ENCODE measurements at places on chromosomes 1 and 21.

DNA sequence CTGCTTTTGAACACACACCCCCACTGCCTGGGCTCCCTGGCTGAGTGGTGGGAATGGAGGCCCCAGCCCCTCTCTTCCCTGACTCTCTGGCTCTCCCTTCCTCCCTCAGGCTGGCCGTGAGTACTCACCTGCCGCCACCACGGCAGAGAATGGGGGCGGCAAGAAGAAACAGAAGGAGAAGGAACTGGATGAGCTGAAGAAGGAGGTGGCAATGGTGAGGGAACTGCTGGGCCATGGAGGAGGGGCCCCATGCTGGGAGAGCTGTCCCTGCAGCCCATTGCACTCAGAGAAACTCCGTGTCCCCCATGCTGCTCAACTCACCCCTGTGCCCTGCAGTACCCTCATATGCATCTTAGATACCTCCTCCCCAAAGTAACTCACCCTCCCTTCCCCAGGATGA, 5.2 kb downstream of the ATP1A2 start:
- no peak for DNase-seq

DNA sequence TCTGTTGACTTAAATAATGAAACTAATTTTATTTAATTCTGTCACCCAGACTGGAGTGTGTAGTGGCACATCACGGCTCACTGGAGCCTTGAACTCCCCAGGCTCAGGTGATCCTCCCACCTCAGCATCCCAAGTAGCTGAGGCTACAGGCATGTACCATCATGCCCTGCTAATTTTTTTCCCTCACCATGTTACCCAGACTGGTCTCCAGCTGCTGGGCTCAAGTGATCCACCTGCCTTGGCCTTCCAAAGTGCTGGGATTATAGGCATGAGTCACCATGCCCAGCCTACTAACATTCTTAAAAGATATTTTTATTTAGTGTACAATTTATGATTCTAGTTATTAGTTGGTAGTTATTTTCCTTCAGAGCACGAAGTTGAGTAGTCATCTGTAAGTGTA, 49.5 kb downstream of the NRDC start:
- no peak for DNase-seq

DNA sequence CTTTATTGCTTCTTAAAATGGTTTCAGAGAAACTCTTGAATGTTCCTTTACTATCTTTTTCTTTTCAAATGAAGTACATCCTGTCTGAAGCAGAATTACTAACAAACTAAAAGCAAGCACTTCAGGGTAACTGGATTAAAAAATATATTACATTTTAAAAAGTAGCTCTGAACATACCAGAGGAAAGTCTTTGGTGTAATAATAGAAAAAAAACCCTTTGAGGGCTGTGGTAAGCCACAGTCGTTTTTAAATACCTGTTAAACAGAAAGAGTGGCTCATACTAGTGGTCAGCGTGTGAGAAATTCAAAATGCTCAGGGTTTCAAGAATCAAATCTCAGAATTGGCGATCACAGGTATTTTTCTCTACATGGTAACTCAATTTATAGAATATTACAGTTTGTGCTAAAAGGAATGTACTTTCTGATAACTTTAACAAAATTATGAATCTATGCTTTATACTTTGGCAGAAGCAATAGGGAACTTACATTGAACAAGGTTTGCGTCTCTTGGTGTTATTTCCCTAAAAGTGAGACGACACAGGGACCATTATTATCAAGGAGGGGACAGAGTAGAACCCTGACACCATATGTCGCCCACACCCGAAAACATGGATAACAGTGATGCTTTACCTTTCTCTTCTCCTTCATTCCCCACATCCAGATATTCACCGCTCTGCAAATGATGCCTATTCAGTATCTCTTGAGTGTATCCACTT, 97.0 kb upstream of the DPH5 start:
- DNase-seq = no peak

DNA sequence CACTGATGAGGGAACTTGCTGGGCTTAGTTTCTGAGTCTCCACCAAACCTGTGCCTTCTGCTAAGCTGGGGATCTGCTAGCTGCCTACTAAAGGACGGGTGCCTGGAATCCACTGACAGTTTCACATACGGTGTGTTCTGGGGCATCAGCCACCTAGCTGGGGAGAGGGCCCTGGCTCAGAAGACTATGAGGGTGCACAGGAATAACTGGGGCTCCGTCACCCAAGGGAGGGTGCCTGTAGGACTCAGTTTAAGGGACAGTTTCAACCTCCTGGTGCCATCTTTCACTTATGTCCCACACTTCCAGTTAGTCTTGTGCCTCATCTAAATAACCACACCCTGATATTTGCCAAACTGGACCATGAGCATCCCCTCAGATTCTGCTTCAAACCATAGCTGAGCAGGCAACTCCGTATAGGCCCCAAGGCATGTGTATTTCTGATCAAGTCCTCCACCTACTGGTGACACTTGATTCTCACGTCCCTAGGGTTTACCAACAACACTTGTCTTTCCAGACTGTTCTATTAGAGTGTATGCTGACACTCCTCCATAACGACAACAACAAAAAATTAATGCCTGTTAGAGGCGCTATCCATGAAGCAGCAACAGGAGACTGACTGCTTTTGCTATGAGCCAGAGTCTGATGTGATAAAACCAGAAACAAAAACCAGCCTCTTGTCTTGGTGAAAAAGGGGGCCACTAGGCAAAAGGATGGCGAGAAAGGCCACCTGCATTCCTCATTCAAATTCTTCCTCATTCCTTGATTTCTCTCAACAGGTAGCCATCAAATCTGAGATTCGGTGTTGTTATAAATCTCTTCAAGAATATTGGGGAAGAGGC, 55.0 kb upstream of the PAXBP1 start:
- DNase-seq = peak; percentile 26

- DNase-seq = no peak
Observed at GRCh38 chr1:156641761-156642264, at the start of gene BCAN. TSS of gene BCAN (plus strand) at chr1:156642117. CDS start at chr1:156646055, 3,938 bp downstream.

DNA sequence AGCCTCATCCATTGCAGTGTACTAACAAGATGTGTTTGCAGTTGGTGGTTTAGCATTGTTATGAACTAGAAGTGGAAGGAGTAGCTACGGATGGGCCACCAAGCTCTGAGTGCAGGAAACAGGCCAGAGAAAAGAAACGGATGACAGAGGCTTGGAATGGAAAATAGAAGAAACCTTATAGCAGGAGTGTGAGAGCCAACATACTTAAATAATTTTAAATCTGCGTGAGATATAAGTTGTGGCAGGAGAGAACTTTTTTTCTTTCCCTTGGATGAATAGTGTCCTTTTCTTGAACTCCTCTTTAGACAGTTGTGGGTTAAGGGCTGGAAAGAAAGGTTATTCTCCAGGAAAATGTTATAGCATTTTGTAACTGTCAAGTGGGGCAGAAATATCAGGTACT, 54.2 kb downstream of the RGL1 start:
- DNase-seq = no peak

DNA sequence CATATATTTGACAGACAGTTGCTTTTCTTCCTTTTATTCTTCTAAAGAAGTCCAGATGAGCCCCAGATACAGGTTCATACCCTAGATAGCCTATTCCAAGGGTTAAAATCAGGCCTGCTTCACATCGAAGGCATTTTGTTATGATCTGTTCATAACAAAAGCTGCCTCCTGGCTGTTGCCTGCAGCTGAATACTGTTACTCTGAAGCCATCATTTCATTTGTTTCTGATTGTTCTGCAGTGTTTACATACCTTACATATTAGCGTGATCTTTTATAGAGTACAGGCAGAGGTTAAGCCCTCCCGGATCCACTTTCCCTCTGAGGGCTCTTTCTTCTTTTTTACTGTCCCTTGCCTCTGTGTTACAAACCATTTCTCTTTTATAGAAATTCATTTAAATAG, 219.0 kb upstream of the HOOK1 start:
- DNase-seq = no peak

DNA sequence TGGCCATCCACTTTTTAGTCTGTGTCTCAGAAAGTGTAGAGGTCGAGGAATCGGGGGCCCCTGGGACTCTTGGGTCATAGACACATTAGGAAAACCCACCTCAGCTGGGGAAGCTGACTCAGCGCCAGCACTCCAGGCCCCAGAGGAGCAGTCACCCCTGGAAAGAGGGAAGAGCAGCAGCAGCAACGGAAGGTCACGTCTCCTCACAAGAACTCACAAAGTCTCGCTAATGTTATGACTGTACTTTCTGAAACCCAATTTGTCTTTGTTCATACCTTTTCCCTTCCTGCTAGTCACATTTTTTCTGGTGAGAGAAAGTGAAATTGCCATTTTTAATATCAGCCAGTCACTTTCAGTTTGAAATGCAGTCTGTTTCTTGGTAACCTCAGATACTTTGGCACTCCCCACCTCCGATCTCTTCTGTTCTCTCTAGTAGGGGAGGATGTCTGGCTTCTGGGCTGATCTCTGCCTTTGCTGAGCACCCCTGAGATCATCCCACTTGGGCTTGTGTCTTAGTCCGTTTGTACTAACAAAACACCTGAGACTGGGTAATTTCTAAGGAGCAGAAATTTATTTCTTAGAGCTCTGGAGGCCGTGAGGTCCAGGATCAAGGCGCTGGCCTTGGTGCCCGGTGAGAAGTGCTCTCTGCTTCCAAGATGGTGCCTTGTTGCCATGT, 6.0 kb upstream of the NLRP3 start:
- peak; percentile 94 for DNase-seq

DNA sequence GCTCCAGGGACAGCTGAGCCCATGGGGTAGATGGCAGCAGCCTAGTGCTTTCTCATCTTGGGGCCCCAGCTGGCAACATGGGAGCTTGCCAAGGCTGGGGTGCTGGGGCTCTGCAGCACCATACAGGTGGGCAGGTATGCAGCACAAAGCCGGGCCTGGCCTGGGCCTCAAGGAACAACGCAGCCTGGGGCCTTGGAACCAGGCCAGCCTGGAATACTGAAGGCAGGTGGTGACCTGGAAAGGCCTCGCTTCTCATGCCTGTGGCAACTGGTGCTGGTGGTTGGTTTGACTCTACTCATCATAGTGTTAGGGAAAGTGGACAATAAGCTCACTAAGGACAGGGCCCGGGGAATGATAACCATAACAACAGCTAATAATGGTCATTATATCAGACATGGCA, 27.0 kb upstream of the SDHB start:
- DNase-seq = no peak

- no peak for DNase-seq
Observed at GRCh38 chr21:15241997-15242736, 177.4 kb upstream of the NRIP1 start.

GRCh38 chr1:151976858-151977257, 16.8 kb downstream of the S100A10 start:
- no peak for DNase-seq
